Stimulated activated CD4-positive, alpha-beta T cell treated with anti-CD3 and anti-CD28 coated beads, Interleukin-15, amount 100 ng/mL, for 48 hours (primary cell): ENCODE measurements at places on chromosomes 11 and 22.
A peak's percentile ranks its signal among the peaks of the same experiment; 100 is the strongest.

GRCh38 chr11:95829580-95830259 is 39.4 kb downstream of the CEP57 start:
- no peak for DNase-seq

DNA sequence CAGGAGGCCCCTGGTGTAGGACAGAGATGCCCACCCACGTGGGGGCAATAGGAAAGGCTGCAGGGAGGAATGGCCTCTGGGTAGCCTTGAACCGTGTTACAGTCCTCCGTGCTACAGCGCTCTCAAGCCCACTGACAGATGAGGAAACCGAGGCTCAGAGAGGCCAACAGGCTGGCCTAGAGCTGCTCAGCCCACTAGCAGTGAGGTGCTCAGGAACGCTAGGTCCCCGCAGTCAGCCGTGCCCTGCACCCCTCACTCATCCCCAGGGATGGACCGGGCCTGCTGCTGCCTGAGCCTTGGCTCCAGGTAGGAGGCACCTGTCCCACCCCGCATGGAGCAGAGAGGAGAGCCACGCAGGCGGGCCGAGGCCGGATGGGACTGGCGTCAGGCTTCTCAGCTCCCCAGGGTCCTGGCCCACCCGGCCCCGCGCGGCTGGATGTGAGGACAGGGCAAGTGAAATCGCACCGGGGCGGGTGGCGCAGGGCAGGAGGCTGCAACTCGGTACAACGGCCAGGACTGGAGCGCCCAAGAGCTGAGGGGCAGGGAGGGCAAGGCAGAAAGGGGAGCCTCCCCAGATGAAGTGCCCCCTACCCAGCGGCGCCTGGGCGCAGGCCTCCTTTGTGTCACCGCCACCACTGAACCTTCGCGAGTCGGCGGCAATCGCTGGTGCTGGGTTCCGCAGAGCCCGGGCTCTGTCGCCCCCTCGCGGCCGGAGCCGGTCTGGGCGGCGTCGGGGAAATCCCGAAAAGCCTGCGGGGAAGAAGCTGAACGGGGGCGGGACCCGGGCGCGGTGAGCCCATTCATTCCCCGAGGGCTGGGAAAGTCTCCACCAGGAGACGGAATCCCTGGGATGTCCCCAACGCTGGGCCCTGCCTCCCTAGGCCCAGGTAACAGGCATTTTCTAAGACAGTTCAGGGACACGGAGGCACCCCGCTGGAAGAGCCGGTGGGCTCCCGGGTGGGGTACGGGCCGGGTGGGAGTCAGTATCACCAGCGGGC is 8.4 kb upstream of the SLC2A11 start:
- DNase-seq = peak; percentile 67

DNA sequence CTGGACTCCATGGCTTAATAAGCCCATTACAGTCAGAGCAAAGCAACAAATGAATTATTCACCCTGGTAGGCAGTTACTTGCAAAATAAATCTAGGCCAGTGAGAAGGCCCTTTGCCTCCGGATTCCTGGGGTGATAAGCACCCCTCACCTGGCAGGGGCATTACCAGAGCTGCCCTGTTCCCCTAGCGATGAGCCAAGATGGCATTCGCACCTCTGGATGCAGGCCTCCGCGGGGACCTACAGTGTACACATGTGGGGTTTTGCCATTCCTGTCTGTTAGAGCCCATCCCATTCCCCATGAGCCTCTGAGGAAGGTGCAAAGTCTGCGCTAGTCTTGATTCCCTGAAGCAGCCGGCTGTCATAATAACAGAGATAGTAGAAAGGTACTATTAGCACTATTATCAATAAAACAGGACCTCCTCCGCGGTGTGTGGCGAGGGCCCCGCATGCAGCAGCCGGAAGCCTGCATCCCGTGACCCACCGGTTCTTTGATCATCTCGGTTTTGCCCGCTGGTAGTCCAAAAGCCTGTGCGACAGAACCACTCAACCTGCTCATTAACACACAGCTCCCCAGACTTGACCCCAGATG is 344.3 kb downstream of the BRD1 start:
- no peak for DNase-seq

- DNase-seq = no peak
These were observed 1.3 kb upstream of the PHETA2 start for GRCh38 chr22:42072606-42073330.

DNA sequence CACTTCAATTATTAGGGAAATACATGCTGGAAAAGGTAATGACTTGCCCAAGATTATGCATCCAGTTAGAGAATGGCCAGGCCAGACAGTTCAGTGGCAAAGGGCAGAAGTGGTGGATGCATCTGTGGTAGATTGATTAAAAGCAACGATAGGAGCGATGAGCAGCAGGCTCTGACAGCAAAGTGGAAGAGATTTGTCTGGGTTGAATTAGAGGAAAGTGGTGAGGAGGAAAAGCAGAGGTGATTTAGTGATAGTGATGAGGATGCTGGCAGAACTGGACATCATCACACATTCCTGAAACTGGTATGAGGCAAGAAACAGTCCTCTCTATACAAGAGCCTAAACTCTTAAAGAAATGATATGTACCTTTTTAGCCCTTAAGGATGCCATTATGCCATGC is 12.5 kb downstream of the HSD17B12 start:
- no peak for DNase-seq
